A549 (cell line): ENCODE measurements at places on chromosomes 5 and 9.
A peak's percentile ranks its signal among the peaks of the same experiment; 100 is the strongest.

DNA sequence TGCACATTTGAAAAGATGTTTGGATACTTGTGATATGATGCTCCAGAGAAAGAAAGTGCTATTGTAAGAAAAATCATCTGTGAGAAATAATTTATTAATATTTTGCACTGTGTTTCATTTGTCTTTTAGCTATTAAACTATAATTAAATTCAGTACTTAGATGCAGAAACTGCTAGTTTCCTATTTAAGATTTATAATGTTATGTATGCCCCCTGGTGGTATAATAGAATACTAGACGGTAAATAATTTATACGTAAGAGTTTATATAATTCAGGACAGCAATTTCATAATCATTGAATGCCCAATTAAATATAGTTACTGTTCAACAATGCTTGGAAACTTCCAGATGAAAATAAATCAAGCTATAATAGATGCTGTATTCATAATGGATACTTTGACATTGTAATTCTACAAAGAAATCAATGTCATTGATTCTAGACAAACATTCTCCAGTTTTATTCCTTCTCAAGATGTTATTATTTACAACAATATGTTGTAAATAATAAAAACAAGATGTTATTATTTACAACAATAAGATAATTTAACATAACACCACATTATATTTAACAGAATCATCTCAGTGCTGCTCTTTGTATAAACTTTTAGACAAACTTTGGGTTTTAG lies 101.0 kb downstream of the TMEM232 start:
- peak; percentile 7 for DNase-seq

DNA sequence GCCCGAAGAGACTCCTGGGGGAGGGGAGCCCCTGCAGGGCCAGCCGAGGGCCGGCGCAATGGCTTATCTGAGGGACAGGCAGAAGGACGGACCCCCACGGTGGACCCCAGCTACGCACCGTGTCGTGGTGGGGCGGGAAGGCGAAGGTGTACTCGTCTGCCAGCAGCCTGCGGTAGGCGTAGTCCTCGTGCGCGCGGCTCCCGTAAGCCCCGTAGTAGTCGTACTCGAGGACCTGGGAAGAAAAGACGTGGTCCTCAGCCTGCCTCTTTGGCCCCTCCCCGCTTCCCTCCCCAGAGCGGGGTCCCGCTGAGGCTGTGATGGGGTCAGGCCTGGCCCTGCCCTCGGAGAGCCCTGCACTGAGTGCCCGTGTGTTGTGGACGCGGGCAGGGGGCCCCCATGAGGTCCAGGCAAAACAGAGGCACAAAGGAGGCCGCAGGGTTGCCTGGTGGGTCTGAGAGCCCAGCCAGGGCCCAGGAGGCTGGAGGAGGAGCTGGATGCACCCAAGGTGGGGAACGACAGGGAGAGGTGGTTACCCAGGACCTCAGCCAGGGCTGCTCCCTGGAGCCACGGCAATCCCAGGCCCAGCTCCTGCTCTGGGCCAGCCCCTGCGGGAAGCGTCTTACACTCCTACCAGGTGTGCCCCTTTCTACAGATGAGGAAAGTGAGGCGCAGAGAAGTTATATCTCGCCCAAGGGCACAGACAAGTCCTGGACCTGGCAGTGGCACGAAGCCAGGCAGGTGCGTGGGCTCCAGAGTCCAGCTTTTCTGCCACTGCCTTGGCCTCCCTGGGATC lies 35.2 kb downstream of the SARDH start:
- DNase-seq, result no peak

DNA sequence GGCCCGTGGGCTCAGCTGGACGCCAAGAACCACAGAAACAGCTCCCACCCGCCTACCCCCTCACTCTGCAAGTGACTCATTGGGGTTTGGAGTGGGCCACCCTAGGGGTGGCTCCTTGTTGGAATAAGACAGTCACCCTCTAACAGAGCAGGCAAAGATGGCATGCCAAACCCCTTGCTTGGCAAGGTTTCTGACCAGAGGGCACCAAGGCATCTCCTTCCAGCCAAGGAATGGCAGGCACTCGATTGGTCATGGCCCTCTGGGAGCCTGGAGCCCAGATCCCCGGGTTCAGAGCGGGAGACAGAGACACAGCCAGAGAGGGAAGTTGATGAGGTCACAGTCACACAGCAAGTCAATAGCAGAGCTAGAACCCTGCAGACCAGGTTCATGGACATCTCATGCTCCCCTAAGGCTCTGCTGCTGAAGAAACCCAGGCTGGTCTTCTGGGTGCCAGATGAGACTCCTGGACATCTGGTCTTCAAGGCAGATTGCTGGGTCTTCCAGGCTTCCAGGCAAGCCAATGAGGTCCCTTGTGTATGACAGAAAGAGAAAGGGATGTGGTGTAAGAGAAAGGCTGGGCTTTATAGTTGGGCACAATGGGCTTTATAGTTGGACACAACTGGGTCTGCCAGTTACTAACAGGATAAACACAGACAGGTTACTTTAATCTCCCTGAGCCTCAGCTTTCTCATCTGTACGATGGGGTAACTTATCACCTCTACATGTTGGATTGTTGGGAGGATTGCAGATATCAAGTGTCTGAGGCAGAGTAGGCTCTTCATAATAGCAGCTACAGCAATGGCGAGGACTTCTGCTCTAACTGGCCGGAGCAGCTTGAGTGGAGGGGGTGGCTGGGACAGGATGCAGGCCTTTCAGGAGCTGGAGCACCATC lies 23.3 kb upstream of the KIF12 start:
- no peak for DNase-seq

GRCh38 chr9:81113453-81114124 lies 575.8 kb downstream of the TLE1 start:
- DNase-seq, result no peak

DNA sequence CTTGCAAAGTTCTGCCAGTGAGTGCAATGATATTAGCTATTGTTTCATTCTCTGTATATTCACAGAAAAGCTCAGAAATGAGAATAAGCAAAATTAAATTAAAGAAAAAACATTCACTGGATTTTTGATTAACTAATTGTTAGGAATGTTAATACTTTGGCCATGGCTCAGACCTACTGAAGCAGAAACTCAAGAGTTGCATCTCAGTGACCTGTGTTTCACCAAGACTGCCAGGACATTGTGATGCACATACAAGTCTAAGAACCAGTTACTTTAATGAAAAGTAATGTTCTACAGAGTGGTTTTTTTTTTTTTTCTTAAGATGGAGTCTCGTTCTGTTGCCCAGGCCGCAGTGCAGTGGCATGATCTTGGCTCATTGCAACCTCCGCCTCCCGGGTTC lies 464.9 kb upstream of the NMUR2 start:
- no peak for DNase-seq

DNA sequence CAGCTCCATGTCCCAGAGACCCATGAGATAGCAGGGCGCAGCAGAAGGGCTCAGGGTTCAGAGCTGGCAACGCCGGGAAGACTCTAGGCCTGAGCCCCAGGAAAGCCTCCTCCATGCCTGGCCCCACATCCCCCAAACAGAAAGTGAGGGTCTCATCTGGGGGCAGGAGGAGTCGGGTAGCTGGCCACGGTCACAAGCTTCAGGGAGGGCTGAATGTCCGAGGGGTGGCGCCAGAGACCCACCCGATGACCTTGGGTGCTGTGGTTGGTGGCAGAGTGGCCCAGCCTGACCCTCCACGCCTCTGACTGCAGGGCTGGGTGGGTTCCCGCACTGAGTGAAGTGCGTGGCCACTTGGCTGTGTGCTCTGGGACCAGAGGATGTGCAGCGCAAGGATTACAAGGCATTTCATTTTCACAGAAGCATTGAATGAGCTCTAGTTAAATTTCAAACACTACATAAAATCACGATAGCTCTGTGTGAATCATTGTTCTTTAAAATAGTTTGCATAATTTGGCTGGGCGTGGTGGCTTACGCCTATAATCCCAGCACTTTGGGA lies 3.0 kb downstream of the C8G start:
- peak; percentile 81 for DNase-seq

DNA sequence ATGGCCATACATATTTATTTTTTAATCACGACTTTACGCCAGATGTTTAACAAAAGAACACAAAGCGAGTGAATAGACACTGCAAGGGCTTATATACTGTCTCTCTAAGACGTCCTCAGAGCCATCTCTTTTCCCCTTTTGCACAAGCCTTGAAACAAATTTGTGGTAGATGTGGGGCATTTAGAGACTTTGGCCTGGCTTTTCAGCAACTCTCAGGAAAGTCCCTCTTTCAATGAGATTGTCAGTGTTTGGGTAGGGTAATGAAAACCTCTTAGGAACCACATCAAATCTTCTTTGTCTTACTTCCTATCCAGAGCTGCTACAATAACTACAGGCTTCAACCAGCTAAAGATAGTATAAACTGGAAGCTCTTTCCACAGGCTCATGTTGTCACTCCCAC lies 380.0 kb downstream of the ANXA1 start:
- no peak for DNase-seq

DNA sequence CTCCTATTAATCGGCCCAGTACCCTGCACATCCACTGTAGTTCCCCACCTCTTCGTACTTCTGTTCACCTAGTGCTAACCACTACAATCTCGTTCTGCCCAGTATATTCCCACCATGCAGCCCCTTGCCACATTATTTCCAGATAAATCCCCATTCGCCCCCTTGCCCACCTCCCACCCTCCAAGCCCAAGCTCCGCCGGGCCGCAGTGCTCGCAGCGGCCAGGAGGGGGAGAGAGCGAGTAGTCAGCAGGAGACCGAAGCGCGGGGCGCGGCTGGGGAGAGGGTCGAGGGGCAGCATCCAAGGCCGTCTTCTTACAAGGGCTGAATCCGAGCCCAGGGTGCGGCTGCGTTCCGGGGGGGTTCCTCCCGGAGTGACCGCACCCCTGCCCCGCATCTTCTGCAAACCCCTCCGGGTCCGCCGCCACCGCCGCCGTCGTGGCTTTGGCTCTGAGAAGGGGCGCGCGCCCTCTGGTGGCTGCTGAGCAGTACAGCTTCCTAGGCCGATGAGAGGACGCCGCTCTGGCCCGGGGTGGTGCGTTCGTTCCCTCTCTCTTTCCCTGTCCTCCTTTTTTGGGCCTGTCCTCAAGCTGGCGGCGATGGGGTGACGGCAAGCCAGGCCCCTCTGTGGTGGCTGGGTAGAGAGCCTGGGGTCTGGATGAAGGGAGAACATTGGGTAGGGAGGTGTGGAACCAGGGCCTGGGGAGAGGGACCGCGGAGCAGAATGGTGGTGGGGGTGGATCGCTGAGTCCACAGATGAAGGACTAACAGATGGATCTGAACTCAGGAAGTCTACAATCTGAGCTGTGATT lies 30.0 kb upstream of the PSD2 start:
- peak; percentile 74 for DNase-seq

GRCh38 chr5:124949862-124950261 lies 203.4 kb upstream of the ZNF608 start:
- no peak for DNase-seq

- DNase-seq, result no peak
Observed at GRCh38 chr9:127945338-127945737, 7.7 kb upstream of the DPM2 start.

DNA sequence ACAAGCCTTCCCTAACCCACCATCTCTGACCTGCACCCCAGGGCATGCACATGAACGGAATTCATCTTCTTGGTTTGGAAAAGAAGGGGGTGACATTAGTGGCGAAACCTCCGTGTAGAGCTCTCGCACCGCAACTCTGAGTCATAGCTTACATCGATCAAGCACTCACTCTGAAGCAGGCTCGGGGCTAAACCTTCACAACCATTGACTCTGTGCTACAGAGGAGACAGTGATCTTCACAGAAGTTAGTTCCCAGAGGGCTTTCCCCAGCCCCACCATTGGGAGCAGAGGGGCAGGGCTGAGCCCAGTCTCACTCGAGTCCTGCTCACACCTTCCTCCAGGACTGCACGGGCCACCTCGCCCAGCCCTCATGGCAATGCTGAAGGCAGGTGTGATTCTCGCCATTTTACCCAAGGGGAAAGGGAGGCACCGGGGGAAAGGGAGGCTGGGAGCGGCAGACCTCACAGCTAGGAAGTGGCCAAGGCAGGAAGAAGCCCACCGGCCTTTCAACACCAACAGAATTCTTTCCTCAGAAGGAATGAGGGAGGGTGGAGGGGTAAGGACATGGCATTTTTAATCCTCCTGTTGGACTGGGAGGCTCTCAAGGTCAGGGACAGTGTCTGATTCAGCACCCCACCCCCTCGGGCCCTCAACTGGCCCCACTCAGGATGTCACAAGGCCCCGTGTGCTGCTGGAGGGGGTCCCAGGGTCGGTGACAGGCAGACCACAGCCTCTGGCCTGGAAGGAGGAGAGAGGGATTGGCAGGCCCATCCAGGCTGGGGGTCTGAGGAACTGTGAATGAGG lies 25.9 kb upstream of the IL17B start:
- peak; percentile 50 for DNase-seq

- DNase-seq, result no peak
Observed at GRCh38 chr9:135550344-135550918, 4.5 kb downstream of the OBP2A start.

- DNase-seq, result peak; percentile 27
Observed at GRCh38 chr5:78753093-78753531, 104.5 kb upstream of the LHFPL2 start.

- DNase-seq, result no peak
Observed at GRCh38 chr5:125604104-125604503, 819.1 kb upstream of the GRAMD2B start.

DNA sequence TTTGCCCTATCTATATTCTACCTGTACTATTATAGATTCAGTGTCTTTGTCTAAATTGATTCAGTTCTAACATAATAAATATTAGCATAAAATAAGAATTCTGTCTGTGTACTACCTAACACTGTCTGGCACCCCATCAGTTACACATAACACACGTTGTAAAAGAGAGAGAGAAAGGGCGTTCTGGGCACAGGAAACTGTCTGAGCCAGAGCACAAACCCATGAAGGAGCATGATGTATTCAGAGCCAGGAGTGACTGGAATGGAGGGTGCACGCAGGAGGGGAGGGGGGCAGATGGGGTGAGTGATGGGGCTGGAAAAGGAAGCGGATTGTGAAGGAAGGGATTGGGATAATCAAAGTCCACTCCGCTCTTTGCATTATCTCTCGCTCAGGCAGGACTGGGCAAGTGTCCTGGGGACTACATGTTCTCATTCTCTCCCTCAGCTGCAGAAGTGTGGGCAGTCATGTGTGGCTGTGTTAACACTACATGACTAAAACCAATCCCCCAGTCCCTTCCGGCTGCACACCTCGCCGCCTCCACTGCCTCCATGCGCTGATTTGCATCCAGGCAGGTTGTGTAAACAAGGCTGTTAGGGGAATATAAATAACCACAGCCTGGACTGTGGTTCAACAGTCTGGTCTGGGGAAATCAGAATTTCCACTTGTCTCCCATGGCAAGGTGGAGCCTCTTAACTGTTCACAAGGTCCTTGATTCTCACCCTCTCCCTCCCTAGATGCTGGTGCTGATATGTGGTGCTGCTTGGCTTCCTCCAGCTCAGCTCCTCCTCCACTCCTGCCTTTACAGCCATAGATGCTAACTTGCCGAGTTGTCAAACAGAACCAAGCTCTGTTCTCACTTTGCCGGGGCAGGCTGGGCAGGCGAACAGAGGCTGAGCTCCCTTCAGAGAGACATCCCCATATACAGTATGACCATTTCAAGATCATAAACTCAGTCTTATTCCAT lies 367.5 kb upstream of the BRINP1 start:
- DNase-seq, result no peak

GRCh38 chr5:147586832-147587231 lies 77.0 kb upstream of the DPYSL3 start:
- DNase-seq, result no peak

GRCh38 chr5:87392801-87393200 lies 19.9 kb downstream of the CCNH start:
- no peak for DNase-seq
